K562 (cell line): ENCODE measurements at places on chromosomes 12 and 14.
A peak's percentile ranks its signal among the peaks of the same experiment; 100 is the strongest.

DNA sequence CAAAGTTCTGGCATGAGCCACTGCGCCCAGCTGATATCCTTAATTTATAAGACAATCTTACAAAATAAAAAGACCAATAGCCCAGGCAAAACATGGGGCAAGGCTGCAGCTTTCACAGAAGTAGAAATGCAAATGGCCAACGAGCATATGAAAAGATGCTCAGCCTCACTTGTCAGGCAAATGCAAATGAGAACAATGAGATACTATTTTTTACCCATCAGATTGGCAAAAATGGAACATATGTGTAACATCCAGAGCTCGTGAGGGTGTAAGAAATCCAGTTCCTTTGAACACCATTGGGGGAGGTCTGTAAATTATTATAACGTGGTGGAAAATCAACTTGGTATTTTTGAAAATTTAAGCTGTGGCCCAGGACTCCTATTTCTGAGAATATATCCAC is 14.6 kb downstream of the MAP1LC3B2 start:
- DNase-seq, result no peak

DNA sequence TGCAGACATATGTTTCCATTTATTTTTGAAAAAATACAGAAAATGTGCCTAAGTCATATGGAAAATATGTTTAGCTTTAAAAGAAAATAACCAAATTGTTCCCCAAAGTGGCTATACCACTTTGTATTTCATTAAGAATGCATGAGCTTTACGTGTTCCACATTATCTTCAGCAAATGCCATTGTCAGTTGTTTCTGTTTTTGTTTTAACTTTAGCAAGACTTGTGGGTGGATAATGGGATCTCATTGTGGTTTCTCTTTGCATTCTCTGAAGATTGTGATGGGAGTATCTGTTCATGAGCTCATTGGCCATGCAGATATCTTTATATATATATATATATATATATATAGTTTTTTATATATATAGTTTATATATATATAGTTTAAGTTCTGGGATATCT is 181.5 kb downstream of the CCER1 start:
- no peak for DNase-seq

DNA sequence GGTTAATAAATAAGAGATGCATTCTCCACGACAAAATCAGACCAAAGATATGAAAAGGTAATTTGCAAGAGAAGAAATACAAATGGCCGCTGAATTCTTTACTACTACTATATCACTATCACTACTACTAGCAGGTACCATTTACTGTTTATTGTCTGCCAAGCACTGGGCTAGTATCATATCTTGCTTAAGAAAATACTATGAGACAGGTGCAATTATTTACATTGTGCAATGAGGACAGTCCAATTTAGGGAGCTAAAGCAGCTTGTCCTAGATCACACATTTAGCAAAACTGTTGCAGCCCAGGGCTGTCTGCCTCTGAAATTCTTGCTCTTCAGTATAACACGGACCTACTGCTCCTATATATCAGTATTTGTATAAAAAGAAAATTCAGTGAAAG is 52.8 kb downstream of the CRADD start:
- DNase-seq, result no peak

- DNase-seq, result no peak
Observed at GRCh38 chr12:104384141-104384880, 72.4 kb upstream of the CHST11 start.

GRCh38 chr14:25484906-25485305 is 435.0 kb upstream of the STXBP6 start:
- DNase-seq, result no peak

GRCh38 chr12:40439771-40440492 is 215.1 kb downstream of the LRRK2 start:
- peak; percentile 30 for DNase-seq
